ENCODE measurements at places on chromosomes 11 and 22.

GRCh38 chr22:31133911-31134310, 6.4 kb downstream of the PLA2G3 start:
- no peak for DNase-seq

DNA sequence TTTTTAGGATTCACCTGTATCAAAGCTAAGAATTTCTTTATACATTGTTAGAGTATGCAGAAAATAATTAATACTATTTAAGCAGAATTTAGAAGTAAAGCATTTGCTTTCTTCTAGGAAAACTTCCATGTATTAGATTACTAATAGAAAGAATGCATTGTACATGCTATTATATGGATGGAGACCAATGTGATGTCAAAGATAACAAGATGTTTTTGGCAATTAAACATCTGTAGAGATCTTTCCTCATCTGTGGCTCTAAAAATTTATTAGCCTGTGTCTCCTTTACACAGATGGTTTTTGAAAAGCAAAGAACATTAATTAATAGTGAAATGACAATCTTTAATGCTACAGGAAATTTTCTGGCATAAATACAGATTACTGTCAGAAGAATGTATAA, 198.4 kb upstream of the CCDC179 start:
- no peak for DNase-seq

GRCh38 chr11:61854206-61854895, 26.3 kb downstream of the FADS2 start:
- no peak for DNase-seq

DNA sequence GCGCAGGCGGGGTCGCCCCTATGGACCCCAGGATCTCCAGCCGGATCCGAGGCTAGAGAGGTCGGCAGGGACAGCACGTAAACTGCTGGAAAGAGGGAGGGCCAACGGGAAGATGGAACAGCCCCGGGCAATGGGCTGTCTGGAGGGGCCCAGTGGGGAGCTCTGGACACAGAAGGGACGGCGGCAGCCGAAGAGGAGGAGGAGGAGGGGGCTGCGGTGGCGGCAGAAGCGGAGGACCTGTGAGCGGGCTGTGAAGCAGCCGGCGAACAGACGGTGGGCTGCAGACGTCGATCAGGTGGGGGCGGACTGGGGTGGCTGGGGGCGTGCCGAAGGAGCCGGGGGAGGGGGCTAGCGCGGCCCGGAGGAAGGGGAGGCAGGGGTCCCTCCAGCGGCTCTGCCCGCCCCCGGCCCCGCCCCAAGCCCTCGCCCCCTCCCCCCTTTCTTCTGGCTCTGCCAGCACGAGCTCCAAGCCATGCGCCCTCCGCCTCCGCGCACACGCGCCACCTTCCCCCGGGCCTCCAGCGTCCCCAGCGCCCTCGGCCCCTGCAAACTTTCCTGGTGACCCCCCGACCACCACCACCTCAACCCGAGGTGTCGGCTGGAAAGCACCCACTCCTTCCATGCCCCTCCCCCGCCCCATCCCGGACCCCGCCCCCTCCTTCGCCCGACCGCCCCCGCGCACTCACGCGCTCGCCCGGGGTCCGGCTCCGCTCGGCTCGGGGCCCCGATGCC, 432 bp downstream of the TNKS1BP1 start:
- DNase-seq, result peak; percentile 67

DNA sequence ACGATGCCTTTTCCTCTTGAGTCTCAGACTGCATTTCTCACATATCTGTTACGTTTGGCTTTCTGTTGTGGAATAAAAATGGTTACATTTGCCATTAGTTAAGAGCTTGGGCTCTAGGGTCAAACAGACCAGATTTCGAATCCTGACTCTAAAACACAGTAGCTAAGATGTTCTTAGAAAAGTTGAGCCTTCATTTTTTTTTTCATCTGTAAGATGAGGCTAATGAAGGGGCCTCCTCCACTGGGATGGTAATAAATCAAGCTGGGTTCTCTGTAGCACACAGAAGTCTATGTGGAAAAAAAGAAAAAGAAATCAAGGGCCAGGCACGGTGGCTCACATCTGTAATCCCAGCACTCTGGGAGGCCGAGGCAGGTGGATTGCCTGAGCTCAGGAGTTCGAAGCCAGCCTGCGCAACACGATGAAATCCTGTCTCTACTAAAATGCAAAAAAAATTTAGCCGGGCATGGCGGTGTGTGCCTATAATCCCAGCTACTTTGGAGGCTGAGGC, 49.9 kb upstream of the CAPRIN1 start:
- DNase-seq, result no peak

DNA sequence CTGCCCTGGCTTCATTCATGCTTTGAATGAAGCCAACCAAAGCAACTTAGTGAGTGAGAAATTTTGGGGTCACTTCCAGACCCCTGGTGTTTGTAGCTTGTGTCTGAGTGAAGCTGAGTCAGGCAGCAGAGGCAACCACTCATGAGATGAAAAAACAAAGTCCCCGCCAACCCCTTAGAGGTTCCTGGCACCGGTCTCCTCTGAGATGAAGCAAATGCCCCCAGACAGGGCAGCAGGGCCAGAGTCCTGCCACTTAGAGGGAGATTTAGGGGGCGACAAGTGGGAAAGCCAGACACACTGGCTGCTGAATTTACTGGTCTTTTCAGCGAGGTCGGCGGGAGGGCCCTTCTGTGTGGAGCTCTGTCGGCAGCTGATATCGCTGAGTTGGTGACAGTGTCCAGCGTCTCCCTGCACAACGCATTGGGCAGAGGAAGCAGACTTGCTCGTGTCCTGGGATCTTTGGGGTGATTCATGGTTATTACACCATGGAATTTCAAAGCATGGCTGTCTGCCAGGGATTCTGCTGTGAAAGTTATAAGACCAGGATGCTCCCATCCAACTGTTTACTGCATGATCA, 482.6 kb downstream of the MIAT start:
- DNase-seq, result no peak

GRCh38 chr11:13141731-13142709, 132.9 kb downstream of the RASSF10 start:
- no peak for DNase-seq

DNA sequence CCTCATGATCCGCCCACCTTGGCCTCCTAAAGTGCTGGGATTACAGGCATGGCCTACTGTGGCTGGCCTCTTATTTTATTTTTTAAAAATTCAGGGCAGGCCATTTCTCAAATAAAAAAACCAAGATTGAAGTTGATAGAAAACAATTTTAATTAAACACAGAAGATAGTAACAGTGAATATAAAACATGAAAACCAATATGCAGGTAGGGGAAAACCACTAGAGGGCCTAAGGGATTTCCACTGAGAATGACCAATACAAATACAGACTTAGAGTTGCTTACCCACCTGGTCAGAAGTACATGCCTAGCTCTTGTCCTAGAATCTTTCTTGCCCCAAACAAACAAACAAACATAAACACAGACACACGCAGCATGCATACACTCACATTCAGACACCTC, 1.7 kb upstream of the RTCB start:
- DNase-seq, result peak; percentile 5

GRCh38 chr11:103465555-103466140, 356.4 kb downstream of the DYNC2H1 start:
- DNase-seq, result no peak

GRCh38 chr11:107490836-107491235, 33.2 kb upstream of the CWF19L2 start:
- no peak for DNase-seq

DNA sequence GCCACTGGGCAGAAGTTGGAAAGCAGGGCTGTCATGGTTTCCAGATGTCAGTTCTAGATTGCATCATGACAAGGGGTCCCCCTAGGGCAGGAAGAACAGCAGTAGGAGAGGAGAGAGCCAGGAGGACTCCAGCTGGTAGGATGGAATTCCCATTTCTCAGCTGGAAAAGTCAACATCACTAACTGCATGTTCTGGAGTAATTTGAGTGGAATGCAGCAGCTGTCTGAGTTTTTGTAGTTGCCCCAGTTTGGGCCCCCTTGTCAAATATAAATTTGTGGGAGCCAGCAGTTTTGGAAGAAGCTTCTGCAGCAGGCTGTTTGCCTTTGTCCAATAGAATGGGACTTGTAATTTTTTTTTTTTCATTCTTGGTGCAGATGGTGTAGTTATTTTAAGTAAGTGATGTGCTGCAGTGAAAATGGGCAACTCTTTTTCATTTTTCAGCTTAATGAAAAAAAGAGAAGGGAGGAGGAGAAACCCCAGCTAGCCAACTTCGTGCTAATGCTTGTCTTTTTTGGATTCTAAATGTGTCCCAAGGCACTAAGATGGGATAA, 86.9 kb downstream of the LDLRAD3 start:
- DNase-seq, result peak; percentile 38

DNA sequence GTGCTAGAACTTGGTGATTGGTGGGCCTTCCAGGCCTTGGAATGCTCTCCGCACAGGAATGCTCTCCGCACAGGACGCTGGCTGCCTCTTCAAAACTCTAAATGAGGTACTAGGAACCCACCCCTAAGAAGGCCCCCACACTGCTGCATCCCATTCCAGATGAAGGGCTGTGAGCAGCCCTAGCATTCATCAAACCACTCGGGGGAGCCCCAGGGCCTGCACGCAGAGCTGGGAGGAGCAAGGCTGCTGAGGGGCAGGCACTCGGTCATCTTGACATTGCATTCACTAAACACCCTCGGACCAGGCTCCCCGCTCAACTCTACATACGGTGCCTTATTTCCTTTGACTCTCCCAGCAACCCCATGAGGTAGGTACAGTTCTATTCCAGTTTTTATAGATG, 49.2 kb upstream of the EMID1 start:
- DNase-seq, result no peak

DNA sequence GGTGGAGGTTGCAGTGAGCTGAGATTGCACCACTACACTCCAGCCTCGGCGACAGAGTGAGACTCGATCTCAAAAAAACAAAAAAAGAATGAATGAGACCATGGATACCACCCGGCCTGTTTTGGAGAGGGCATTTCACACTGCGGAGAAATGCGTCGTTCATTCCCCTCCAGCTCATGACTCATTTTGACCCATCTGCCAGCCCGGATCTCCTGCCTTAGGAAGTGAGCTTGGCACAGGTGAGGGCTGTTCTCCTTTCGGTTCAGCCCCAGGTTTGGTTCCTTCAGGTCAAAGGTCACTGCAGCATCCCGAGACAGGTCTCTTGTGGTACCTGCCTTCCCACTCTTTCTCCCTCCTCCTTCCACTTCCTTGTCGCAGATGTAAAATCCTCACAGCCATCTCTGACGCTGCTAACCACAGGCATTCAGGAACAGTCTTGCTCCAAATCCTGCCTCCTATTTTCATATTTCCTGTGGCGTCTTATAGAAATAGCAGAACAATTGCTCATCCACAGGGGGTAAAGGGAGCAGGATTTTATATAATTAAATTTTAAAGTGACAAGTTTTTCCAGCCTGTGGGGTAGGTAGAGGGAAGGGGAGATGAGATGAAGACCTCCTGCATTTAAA, 517.9 kb downstream of the NTM start:
- no peak for DNase-seq
